Activated T-cell treated with anti-CD3 and anti-CD28 coated beads, Interleukin-2, amount 50 U/mL, for 72 hours (primary cell): ENCODE measurements at places on chromosomes 4 and X. TPM values are rescaled to one million over a fixed set of nuclear protein-coding genes. Genes with fewer than 3 reads are reported as not detected.

ARR3 gene
- total RNA-seq, result not detected

UGT2A3 gene
- not detected for total RNA-seq

FAM241A gene
- total RNA-seq, result 5.0 TPM

ENPP6 gene
- 0.24 TPM for total RNA-seq

TCEAL5 gene
- total RNA-seq, result not detected

UGT2B15 gene
- total RNA-seq, result not detected

PLP1 gene
- not detected for total RNA-seq

IRS4 gene
- not detected for total RNA-seq

KDR gene
- not detected for total RNA-seq

DNA sequence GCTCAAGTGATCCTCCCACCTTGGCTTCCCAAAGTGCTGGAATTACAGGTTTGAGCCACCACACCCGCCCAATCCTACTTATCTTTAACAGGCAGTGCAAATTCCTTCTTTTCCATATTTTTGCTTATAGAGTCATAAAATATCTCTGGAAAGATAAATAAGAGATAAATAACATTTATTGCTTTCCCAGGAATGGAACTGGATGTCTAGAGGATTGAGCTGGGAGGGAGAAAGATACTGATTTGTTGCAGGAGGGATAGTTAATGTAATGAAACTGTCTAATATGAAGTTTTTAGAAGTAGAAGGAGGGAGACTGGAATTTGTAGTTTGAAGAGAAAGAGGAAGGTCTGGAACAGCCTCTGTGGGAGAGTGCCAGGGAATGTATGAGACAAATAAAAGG is 20.2 kb downstream of the ITGB1BP2 start:
- no peak overlapping the region for H3K27ac ChIP-seq
- no peaks in the 10 kb centered on the region for H3K4me1 ChIP-seq
- H3K4me3 ChIP-seq, result no peak overlapping the region
- H3K27me3 ChIP-seq, result no peaks in the 10 kb centered on the region

DNA sequence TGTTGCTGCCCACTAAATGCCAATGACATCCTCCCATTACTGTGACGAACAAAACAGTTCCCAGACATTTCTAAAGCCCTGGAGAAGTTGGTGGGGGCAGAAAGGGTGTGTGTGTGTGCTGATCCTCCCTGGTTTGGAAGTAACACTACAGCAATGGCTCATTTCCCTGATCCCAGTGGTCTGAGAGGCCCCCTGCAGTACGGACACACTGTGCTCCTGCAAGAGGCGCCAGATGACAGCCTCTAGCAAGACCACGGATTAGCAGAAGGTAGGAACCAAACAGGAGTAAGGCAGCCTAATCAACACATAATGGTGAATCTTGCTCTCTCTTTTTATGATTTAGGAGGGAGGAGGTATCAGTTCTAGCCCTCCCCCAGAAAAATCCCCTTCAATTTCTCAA is 49.6 kb downstream of the CHRDL1 start:
- no peak overlapping the region for H3K27ac ChIP-seq
- peaks cover 6% of the 10 kb centered on the region for H3K4me1 ChIP-seq
- DNase-seq, result no peak
- no peak overlapping the region for H3K4me3 ChIP-seq
- H3K36me3 ChIP-seq, result no peaks in the 10 kb centered on the region

DNA sequence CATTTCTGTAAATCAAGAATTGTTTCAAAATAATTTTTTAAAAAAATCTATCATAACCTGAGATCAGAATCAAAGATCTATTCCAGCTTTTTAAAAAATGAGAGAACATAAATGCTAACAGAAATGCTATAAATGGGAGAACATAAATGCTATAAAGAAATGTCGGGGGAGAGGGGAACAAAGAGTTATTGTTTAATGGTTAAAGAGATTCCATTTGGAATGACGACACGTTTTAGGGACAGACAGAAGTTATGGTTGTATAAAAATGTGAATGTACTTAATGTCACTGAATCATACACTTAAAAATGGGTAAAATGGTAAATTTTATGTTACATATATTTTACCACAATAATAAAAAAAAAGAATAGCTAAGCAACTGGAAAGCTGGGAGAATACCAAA is 127.1 kb downstream of the ATRX start:
- no peak overlapping the region for H3K4me3 ChIP-seq
- peaks cover 4% of the 10 kb centered on the region for H3K4me1 ChIP-seq
- no peak for DNase-seq

DNA sequence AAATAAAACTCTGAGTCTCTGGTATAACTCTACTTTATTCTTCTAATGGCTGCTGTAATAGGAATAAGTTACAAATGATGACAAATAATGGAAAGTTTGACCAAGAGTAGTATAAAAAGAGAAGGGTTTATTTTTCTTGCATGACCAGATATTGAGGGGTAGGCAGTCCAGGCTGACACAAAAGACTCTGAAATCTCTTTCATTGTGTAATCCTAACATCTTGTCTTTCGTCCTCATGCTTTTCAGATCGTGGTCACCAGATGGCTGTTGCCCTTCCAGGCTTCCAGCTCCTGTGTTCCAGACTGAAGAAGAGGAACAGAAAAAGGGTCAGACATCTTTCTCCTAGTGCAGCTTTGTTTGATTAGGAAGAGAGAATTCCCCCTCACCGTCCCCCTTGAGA is 176.9 kb upstream of the GK2 start:
- no peak for DNase-seq
- H3K36me3 ChIP-seq, result no peaks in the 10 kb centered on the region
- H3K4me3 ChIP-seq, result no peak overlapping the region
- no peaks in the 10 kb centered on the region for H3K4me1 ChIP-seq
- no peaks in the 10 kb centered on the region for H3K27me3 ChIP-seq

GRCh38 chr4:139278912-139279759 is 889 bp downstream of the MGARP start:
- DNase-seq, result no peak
- H3K27me3 ChIP-seq, result peaks cover 48% of the 10 kb centered on the region
- H3K4me1 ChIP-seq, result peaks cover 20% of the 10 kb centered on the region

GRCh38 chr4:186204686-186205085 is 13.3 kb downstream of the CYP4V2 start:
- peaks cover 6% of the 10 kb centered on the region for H3K36me3 ChIP-seq
- peaks cover 34% of the 10 kb centered on the region for H3K4me1 ChIP-seq
- no peak overlapping the region for H3K27ac ChIP-seq
- H3K4me3 ChIP-seq, result peak overlapping the region; percentile 68
